ENCODE measurements at places on chromosomes 16 and 17.

DNA sequence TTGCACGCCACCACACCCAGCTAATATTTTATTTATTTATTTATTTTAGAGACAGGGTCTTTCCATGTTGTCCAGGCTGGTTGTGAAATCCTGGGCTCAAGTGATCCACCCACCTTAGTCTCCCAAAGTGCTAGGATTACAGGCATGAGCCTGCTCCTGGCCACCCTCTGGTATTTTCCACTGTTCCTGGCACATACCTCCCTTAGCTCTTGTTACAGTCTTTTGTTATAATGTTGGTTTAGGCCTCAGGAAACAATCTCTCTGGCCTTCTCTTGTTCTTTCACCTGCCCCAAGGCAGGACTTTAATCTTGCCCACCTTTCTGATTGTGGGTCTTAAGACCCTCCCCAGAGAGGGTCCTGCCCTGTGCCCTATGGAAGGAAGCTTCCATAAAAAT, 3.6 kb upstream of the CYTH1 start:
- DNase-seq: no peak

DNA sequence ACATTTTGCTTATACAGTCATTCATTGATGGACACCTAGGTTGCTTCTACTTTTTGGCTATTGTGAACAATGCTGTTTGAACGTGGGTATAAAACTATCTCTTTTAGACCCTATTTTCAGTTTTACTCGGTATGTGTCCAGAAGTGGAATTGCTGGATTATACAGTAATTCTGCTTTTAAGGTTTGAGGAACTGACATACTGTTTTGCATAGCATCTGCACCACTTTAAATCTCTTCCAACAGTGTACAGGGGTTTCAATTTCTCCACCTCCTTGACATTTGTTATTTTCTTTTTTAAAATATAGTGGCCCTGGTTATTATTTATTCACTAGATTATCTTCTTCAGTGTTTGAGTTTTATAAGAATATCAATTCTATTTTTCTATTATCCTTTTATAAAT, 116.9 kb downstream of the USP22 start:
- DNase-seq: no peak

DNA sequence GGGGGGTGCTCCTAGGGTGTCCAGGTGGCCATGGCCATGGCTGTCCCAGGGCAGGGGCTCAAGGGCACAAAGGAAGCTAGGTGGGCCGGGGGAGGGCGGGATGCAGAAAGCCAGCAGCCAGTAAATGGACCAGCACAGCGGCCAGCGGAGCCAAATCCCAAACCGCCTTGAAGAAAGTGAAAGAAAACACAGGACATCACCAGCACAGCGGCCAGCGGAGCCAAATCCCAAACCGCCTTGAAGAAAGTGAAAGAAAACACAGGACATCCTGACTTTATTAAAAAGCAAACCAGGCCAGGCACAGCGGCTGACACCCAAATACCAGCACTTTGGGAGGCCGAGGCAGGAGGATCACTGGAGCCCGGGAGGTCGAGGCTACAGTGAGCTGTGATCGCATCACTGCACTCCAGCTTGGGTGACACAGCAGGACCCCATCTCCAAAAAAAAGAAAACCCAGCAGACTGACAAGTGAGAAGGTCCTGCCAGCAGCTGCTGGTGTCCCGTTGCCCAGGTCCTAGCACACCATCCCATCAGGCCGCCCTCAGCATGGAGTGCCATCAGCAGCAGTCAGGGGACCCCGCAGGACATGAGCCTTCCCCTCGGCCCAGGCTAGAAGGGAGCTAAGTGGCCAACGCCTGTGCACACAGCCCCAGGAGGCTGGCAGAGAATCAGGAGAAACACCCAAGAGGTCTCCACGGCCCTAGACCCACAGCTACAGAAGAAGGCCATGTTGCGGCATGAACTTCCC, 17.0 kb downstream of the SLC38A10 start:
- DNase-seq: no peak

- no peak for DNase-seq
Observed at GRCh38 chr17:38418693-38419507, 9.4 kb upstream of the ARHGAP23 start.

GRCh38 chr17:73774852-73775251, 130.6 kb upstream of the SDK2 start:
- DNase-seq: no peak

GRCh38 chr17:9285602-9286427, 264.5 kb downstream of the NTN1 start:
- no peak for DNase-seq

DNA sequence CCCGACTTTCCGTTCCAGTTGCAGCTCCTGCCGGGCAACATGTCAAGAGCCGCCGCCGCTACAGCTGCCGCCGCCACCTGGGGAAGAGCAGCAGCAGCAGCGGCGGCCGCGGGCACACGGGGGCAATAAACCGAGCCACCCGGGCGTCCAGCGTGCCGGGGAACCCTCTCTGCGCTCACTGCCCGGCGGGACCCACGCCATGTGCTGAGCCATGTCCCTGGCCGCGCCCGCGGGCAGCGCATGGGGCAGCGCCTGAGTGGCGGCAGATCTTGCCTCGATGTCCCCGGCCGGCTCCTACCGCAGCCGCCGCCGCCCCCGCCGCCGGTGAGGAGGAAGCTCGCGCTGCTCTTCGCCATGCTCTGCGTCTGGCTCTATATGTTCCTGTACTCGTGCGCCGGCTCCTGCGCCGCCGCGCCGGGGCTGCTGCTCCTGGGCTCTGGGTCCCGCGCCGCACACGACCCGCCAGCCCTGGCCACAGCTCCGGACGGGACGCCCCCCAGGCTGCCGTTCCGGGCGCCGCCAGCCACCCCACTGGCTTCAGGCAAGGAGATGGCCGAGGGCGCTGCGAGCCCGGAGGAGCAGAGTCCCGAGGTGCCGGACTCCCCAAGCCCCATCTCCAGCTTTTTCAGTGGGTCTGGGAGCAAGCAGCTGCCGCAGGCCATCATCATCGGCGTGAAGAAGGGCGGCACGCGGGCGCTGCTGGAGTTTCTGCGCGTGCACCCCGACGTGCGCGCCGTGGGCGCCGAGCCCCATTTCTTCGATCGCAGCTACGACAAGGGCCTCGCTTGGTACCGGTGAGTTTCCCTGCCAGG, 604 bp downstream of the HS3ST3B1 start:
- peak; percentile 30 for DNase-seq

GRCh38 chr17:29043539-29044145, 701 bp downstream of the PIPOX start:
- DNase-seq: no peak

DNA sequence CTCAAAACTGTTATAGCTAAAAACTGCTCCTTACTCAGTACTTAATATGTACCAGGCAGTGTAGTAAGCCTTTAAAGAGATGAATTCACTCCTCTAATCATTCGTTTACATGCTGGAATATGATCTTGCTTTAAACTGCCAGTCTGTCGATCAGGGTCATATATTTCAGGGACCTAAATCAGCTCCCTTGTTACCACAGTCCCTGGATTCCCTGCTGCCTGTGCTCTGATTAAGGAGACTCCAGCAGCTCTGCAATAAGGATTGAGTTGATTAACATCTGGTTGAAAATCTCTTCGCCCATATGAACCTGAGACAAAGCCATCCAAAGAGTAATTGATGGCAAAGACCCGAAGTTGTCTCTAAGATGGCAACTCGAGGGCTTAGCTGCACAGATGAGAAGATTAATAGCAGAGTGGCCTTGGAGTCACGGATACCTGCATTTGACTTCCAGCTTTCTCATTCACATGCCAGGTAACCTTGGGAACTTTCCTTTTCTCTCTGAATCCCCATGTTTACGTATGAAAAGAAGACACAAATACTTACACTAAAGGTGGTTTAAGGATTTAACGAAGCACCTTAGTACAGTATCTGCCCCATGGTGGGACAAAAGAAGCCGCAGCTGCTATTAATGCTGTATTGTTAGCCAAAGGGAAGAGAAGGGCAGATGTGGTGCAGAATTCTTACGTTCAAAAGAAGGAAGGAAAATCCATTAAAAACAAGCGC, 68.2 kb downstream of the VAT1L start:
- no peak for DNase-seq

- DNase-seq: no peak
Observed at GRCh38 chr17:77409282-77410161, 268.8 kb downstream of the SEC14L1 start.

- peak; percentile 44 for DNase-seq
Observed at GRCh38 chr17:74779948-74780400, 3.8 kb upstream of the NAT9 start.

DNA sequence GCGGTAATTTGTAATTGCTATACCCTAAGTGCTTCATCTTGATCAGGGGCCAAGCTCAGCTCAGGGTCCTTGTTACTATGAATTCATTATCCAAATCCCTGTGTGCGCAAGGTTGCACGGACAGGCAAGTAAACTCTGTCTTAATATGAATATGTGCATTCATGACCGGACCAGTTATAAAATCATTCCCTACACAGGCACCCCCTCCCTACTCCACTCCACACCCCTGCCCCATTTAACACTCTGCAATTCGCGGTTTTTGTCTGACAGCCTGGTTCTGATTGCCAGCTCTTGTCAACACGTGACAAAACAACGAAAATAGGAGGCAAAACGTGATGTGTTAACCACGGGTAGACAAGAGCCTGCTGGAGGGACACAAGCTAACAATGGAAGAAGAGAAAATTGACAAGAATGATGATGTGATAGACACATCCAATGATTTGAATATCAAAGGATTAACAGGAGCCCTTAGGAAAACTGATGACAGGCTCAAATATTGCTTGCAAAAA, 76.5 kb downstream of the CACNG3 start:
- DNase-seq: no peak

DNA sequence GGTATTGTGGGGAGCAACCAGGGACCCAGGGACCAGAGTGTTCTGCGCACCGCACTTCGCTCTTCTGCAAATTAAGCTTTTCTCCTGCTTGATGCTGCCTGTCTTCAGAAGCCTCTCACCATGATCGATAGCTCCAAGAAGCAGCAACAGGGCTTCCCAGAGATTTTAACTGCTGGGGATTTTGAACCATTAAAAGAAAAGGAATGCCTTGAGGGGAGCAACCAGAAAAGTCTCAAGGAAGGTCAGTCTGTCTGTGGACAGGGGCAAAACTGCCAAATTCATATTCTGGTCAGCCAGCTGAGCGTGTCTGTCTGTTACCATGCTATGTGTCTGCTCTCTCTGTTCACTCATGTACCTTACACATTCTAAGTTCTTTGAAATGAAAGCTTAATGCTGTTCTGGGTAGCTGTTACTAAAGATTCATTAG, 115.7 kb downstream of the MRTFB start:
- no peak for DNase-seq

GRCh38 chr17:41498276-41498675, 7.1 kb downstream of the KRT13 start:
- no peak for DNase-seq

DNA sequence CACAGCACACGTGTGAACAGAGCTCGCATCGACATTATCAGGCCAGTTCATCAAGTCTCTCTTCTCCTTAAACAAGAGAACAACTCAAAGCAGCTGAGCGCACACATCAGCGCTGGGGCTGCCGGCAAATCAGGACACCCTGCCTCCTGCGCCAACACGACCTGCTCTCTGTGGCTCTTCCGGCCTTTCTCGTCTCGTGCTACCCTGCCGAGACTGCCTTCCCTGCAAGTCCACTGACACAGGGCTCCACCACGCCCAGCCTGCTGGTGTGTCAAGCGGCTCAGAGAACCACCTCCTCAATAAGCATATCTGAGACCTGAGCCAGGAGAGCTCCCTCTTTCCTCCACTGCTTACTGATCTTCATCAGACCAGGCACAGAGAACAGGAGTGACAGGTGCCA, 96.9 kb downstream of the ZNF778 start:
- peak; percentile 53 for DNase-seq

DNA sequence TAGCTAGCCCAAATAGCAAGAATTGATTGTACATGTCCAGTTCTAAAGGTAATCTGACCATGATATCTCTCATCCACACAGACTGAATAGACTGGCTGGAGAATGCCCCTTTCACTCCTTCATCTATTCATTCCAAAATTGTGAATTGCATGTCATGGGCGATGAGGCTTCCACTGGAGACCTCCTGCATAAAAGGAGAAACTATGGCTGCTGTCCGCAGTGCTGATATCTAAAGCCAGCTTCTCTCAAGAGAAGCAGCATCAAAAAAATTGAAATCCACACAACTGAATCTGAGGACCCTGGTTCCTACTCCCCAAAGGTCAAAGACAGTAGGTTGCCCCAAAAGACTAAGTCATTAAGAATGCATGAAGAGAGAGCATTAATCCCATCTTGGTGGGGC, 7.9 kb upstream of the SCNN1G start:
- no peak for DNase-seq

GRCh38 chr16:79593074-79593531, 7.4 kb downstream of the MAF start:
- no peak for DNase-seq

DNA sequence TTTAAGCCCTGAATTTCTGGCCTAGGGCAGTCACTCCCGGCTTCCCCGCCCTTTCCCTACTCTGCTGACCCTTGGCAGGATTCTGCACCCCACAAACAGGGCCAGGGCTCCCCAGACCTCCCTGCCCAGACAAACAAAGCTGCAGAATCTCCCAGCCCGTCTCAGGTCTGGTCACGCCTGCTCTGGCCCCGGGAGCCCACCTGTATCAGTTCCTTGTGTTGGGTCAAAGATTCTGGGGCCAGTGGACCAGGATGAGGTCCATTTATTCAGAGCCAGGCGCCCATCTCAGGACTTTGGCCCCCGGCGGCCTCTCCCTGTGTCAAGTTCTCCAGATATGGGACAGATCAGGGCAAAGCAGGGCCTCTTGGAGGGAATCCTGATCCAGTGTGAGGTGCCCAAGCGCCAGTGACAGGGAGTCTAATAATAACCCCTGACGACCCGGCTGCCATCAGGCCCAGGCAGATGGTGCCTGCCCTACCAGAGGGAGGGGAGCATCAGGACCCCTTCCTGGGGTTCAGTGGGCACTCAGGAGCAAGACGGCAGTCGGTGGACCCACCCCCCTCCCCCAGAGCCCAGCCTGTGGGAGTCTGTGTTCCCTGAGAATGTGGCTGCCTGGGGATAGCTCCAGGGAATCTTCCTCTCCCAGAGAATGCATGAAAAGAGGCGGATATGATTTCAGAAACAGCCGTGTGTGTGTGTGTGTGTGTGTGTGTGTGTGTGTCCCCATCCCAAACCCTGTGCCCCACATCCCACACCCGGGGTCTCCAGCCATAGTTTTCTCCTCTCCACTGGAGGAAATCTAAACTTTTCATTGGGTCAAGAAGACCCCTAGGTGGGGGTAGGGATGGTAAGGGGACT, 1.3 kb downstream of the TTYH2 start:
- no peak for DNase-seq

All from T-helper 9 cell (primary cell).